Renal pelvis (tissue), 12 donors: ENCODE measurements at places on chromosomes 3 and 15. TPM values are rescaled to one million over a fixed set of nuclear protein-coding genes. Genes with fewer than 3 reads are reported as not detected.

GRCh38 chr15:48644827-48645557, 517 bp downstream of the FBN1 start:
- peak; percentile 52 for DNase-seq

- DNase-seq, result no peak
These were observed 4.7 kb upstream of the CLASP2 start for GRCh38 chr3:33722626-33723370.

DNA sequence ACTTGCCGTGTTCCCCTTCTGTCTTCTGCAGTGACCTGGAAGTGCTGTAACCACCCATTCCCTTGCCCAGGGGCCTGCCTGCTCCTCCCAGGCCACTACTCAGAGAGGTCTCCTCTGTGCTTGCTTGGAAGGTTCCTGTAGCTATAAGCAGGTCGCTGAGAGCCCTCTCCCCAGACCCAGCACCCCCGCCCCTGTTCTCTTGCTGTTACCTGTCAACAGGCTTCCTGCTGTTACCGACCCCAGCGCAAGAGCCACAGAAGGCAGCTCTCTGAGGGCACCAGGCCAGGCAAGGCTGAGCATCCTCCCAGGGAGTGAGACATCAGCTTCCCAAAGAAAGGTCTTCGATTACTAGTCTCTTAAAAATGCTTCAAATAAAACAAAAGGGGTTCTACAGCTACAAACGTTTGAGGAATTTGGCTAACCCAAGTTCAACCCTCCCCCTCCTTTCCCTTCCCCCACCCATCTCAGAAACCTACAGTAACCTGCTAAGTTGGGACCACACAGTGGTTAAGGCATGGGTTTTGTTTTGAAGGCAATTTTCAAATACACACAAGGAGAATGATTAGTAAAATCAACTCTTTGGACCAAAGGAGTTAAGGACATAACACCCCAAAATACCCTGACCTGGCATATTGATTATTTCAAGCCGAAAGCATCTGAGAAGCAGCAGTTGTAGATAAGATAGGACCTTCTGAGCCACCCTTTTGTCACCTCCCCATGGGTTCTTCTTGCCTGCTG, 74.9 kb upstream of the MFGE8 start:
- no peak for DNase-seq

DNA sequence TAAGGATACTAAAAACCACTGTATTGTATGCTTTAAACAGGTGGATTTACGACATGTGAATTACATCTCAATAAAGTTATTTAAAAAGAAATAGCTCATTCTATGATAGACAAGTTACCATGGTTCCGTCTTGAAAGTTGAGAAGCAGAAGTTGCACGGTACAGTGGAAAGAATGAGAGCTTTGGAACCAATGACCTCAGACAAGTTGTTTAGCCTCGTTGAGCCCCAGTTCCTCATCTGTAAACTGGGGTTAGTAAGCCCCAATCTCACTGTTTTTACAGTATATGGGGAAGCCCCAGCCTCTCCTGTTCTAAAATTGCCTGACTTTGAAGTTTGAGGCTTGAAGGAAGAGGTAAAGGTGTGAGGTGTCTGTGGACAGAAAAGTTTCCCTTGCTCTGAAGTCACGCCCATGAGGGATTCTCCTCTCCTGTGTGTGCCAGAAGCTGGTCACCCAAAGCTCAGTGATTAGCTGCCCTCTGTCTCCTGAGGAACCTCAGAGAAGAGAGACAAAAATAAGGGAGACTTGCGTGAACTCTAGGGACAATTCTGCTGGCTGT, 10.0 kb downstream of the CRYGS start:
- DNase-seq, result no peak

GRCh38 chr3:134312072-134312872, 61.6 kb upstream of the RYK start:
- DNase-seq, result no peak

GRCh38 chr3:15256861-15257341, 50.9 kb downstream of the CAPN7 start:
- DNase-seq, result no peak

- DNase-seq, result no peak
These were observed 16.2 kb downstream of the SPSB4 start for GRCh38 chr3:141067206-141067974.

- no peak for DNase-seq
These were observed 63.3 kb downstream of the ATP1B3 start for GRCh38 chr3:141939759-141940158.

GRCh38 chr3:111808439-111808838, 50.6 kb upstream of the PHLDB2 start:
- DNase-seq, result no peak

GRCh38 chr3:106458952-106459351, 590.1 kb upstream of the CBLB start:
- no peak for DNase-seq

BMF gene
- 41.3 TPM for polyA plus RNA-seq

FHIT gene
- polyA plus RNA-seq, result 22.3 TPM

IQCF5 gene
- polyA plus RNA-seq, result not detected

SPINT1 gene
- 73.6 TPM for polyA plus RNA-seq

TPM1 gene
- polyA plus RNA-seq, result 559 TPM
